GM19239 (cell line): ENCODE measurements at places on chromosomes 1 and 21.

DNA sequence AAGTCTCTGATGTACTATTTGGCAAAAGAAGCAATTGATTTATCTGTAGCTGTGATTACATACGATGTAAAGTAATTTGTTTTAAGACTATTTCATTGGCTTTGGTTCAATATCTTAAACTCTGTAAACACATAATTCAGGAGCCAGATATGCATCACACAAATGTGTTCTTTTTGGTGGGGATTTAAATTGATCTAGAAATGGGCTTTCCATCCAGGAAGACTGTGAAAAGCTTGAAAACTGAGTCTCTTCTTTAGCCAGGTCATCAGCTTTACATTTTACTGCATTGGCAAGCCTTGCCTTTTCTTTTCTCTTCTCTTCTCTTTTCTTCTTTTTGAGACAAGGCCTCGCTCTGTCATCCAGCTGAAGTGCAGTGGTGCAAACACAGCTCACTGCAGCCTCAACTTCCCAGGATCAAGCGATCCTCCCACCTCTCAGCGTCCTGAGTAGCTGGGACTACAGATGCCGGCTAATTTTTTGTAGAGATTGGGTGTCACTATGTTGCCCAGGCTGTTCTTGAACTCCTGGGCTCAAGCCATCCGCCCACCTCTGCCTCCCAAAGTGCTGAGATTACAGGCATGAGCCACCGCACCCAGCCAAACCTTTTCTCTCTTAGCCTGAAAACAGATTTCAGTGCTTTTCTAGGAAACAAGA lies 1.4 kb downstream of the RCAN3 start:
- DNase-seq = no peak

- no peak for DNase-seq
Observed at GRCh38 chr1:101967871-101968270, 28.9 kb downstream of the OLFM3 start.

- DNase-seq = no peak
Observed at GRCh38 chr1:98177751-98178150, 256.9 kb upstream of the DPYD start.

DNA sequence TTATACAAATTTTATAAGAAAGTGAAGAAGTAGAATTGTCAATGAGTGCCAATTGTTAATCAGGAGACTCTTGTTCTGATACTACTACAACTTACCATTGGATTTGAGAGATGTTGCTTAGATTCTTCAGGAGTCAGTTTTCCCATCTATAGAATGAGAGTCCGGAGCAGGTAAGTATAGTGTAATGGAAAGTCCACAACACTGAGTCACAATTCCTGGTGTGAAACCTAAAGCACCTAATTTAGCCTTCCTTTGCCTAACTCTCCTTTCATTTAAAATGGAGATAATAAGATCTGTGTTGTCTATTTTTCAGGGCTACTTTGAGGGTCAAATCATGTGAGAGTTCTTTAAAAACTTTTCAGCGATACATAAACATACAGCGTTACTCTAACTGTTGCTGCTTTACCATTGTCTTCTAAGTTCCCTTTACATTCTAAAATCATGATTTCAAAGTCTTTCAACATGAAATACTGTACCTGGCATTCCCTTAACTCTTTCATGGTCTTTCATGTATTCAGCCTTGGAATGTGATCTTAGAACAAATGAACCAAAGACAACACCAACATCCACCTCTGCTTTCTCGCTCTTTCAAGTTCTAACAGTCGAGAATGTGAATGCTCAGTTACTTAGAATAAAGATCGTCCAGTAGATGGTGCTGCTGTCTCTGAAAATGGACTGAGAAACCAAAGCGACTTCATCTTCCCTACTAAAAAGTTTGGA lies 90.9 kb downstream of the SLC30A10 start:
- no peak for DNase-seq

GRCh38 chr21:35791541-35792325 lies 268.6 kb downstream of the SETD4 start:
- no peak for DNase-seq

DNA sequence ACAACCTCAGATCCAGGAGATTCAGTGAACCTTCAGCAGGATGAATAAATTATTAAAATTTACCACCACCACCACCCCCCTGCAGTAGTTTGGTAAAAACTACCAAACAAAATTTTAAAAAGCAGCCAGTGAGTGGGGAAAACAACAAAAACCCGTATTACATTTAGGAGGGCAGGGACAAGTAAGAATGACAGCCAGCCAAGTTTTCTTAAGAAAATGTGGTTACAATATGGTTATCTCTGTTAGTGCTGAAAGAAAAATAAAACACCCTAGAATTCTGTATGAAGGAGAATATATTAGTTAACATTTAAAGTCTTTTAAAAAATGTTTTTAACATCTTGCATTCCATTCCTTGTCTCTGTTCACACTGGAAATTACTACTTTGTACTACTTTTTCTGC lies 14.7 kb downstream of the CD46 start:
- no peak for DNase-seq
